ENCODE measurements at places on chromosomes 11 and 22. TPM values are rescaled to one million over a fixed set of nuclear protein-coding genes. Genes with fewer than 3 reads are reported as not detected.

DNA sequence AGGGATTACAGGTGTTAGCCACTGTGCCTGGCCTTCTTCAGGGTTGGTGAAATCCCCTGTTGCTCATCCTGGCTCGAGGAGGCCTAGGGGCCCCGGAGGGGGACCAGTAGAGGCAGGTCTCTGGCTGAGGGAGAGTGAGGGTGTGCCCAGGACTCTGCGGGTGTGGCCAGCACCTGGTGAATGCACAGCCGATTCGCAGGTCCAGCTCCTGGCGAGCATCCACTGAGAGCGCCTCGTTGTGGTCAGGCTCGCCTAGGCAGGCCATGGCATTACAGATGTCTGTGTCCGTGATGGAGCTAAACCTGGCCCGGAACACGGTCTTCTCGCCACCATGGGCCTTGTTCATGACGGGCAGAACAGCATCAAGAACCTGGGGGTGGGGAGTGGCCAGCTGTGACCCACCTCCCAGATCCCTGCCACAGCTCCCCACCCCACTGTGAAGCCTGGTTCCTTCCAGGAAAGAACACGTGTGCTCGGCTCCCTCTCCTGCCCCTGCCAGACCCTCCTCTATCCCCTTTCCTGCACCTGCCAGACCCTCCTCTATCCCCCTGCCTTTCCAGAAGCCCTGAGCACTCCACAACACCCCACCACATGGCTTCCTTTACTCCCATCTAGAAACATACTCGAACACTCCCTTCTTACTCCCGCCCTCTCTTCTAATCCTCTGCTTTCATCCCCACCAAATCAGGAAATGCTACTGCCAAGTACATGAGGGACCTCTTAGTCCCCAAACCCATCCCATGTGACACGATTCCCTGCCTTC is 12.4 kb downstream of the TOP3B start:
- no peak for ATAC-seq

OR5B12 gene
- total RNA-seq, result not detected

DNA sequence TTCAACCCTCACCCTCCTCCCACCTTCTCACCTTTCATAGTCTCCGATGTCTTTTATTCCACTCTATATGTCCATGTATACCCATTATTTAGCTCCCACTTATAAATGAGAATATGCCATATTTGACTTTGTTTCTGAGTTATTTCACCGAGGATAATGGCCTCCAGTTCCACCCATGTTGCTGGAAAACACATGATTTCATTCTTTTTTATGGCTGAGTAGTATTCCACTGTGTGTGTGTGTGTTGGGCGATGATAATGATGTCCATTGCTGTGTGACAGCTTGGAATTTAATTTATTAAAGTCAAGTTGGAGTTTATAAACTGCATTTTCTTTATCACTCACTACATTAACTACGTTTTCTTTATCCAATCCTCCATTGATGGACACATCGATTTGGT is 3.2 kb upstream of the HINFP start:
- ATAC-seq, result no peak

DDIAS gene
- total RNA-seq, result 6.1 TPM

DNA sequence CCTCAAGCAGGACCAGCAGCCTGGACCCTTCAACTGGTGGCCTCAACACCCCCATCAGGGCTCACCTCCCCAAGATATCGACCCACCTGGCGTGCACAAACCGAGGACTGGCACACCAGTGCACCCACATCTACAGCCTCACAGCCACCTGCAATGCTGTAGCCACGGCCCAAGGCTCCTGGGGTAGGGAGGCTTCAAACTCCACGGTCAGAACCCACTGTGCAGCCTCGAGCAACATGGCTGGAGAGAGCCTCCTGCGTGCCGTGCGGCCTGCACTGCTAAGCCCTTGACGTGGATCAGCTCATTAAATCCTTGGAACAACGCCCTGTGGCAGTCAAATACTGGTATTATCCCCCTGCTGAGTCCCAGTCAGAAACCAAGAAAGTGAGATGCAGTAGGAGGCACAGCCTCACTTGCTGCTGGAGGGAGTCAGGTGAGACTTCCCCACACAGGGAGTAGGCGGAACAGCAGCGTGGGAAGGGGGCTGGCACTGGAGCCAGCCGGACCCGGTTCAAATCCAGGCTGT is 4.6 kb downstream of the CARD10 start:
- no peak for ATAC-seq

DNA sequence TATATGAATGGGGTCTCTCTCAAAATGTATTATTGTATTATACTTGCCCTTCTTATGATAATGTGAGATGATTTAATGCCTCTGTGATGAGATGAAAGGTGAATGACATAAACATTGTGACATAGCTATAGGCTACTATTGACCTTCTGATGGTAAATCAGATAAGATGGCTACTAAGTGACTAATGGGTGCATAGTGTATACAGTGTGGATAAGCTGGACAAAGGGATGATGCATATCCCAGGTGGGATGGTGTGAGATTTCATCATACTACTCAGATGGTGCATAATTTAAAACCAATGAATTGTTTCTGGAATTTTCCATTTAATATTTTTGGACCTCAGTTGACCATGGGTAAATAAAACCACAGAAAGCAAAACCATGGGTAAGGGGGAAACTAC is 243.5 kb downstream of the SBF2 start:
- no peak for ATAC-seq

AP1B1 gene
- 83.7 TPM for total RNA-seq

GRCh38 chr22:28802595-28803123 is 2.3 kb upstream of the XBP1 start:
- ATAC-seq, result no peak

IL18 gene
- not detected for total RNA-seq

PKDREJ gene
- total RNA-seq, result not detected

DNA sequence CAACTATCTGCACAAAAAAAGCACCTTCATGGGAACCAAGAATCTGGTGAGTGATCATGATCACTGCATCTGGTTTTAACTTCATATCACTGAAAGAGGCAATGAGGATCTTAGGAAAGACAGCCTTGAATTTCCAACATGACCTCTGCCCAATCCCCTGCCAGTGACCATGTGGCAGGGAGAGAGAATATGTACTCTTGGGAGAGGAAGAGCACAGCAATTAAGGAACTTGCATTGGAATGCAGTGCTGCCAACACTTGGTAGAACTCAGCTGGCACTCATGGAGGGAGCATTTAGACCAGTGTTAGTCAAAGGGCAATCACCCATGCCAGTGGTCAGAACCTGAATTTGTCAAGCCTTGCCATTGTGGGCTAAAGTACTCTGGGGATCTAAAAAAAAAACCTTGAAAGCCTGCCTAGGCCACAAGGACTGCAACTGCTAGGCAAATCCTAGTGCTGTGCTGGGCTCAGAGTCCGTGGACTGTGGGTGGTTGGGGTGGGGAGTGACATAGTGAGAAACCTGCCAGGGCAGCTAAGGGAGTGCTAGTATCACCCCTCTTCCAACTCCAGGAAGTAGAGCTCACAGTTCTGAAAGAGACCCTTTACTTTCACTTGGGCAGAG is 23.1 kb downstream of the JRKL start:
- no peak for ATAC-seq

KRTAP5-11 gene
- not detected for total RNA-seq

Data from activated T-helper 17 cell treated with anti-CD3 and anti-CD28 coated beads, Interleukin-2, amount 50 U/mL, for 72 hours (primary cell).